ENCODE measurements at places on chromosomes 1 and 21.

DNA sequence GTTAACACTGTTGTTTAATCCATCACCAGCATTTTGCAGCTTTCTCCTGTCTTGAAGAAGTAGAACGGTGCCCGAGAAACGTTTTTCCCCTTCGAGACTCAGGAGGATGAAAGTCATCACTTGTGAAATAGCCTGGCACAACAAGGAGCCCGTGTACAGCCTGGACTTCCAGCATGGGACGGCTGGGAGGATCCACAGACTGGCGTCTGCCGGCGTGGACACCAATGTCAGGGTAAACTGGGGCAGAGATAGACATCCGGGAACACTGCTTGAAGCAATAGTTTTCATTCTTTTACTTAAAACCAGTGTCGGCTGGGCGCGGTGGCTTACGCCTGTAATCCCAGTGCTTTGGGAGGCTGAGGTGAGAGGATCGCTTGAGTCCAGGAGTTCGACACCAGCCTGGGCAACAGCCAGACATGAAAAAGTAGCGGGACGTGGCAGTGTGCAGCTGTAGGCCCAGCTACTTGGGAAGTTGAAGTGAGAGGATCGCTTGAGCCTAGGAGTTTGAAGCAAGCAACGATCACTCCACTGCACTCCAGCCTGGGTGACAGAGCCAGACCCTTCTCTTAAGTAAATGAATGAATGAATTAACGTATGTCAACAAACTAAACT lies 945 bp downstream of the CHAF1B start:
- no peak for DNase-seq

DNA sequence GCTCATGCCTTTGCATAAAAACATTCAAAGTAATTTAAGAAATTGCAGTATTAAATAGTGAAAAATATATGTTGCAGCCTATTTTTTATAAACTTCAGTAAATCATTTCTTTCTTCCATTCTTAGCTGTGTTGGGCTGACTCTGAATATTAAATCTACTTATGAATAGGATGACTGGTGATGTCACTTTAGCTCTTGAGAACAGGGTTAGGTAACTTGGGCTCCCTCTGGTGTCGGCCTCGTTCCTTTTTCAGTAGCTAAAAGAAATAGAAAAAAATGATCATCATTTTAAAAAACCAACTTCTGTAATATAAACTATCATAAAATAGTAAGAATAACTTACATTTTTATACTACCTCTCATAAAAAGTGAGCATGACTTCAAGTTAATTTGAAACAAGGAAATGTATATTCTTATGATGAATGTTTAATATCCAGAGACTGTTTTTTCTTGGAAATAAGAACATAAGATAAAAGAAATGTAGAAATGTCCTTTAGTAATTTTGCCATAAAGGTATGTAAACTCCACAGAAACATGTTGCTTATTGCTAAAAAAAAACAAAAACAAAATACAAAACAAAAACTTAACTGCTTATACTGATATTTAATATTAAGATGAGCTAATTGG lies 26.8 kb upstream of the NCAM2 start:
- no peak for DNase-seq

DNA sequence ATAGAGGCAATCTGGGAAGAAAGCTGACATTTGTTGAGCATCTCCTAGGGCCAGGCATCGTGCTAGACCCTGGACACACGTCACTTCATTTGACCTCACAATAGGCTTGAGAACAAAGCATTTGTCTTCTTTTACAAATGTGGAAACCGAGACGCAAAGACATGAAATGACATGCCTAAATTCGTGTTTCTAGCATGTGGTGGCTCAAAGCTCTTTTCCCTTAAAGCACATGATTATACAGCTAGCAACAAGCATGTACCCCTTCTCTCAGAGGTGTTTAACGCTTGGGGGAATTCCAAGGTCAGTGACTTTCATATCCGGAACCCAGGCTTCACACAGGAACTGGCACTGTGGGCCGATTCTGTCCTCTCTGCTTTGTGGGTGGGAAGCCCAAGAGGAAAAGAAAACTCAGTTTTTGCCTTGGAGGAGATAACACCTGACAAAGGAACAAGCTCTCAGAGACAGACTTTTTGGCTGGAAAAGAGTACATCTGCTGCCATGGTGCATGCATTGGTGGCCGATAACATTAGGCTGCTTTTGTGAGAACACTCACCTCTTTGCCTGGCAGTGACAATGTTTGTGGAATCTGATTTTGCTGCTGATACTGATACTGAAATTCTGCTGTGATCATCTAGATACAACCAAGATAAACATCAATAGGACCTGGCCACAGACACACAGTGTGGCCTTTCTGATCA lies 15.4 kb upstream of the CD2 start:
- peak; percentile 78 for DNase-seq

DNA sequence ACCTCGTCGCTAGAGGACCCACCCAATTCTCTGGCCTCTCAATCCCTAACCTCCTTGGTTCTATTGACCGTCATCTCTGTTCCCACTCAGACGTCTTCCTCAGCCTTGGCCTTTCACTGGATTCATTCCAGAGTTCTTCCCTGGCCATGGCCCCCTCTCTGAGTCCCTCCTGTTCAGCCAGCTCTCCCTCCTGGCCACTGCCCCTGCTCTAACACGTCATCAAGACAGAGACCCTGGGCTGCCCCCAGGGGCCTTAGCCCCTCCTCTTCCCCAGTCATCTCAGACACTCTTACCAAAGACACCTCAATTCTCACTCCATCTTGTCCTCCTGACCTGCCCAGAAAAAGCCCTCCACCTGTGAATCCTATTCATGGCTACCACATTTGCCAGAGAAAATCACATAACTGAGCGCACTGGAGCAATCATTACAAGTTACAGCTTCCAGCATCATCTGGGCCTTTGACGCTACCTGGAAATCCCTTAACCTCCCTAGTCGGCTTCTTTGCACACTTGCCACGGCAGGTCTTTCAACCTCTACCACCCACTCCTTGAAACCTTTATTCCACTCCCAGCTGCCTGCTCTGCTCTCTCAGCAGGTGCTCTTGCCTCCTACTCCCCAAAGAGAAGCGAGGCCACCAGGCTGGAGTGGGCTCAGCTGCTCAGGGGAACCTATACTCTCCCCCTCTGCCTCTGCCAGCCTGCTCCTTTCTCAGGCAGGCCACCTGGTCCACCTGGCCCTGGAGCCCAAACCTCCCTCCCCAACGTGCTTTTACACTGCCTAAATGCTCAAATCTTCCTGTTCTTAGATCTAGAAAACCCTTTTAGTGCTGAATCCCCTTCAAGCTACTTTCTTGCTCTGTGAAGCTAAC lies 14.0 kb downstream of the DCST2 start:
- no peak for DNase-seq

DNA sequence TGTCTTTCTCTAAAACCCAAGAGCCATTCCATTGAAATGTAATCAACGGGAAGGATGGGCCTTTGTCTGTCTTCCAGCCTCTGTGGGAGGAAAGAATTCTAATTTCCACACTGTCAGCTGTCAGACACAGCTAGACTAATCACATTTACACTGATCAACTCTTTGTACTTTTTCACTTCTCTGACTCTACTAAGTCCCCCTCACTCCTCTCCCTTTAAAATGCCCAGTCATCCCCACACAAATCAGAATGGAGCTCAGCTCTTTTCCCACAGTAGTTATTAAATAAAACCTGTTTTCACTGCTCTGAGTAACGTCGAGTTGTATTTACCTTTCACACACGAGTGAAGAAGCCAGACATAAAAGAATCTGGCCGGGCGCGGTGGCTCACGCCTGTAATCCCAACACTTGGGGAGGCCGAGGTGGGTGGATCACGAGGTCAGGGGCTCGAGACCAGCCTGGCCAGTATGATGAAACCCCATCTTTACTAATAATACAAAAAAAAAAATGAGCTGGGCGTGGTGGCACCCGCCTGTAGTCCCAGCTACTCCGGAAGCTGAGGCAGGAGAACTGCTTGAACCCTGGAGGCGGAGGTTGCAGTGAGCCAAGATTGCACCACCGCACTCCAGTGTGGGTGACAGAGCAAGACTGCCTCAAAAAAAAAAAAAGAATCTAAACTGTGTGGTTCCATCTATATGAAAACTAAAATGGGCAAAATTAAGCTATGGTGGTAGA lies 13.3 kb downstream of the ZBTB8OS start:
- no peak for DNase-seq

DNA sequence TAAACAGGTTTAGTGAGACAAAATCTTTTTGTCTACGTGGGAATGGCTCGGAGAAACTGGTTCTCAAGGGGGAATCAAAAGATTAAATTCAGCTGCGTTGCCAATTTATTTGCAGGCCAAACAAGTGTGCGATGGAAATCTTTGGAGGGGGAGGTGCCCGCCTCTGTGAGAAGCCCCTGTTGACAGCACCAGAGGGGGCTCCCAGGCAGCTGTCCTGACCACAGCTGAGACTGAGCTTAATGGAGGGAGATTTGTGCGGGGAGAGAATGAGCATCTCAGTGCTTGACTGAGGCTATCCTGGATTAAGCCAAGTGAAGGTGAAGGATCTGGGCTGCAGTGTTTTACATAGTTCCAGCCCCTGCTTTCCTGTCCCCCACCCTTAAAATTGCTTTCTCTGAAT lies 169.7 kb downstream of the ATG4C start:
- no peak for DNase-seq

DNA sequence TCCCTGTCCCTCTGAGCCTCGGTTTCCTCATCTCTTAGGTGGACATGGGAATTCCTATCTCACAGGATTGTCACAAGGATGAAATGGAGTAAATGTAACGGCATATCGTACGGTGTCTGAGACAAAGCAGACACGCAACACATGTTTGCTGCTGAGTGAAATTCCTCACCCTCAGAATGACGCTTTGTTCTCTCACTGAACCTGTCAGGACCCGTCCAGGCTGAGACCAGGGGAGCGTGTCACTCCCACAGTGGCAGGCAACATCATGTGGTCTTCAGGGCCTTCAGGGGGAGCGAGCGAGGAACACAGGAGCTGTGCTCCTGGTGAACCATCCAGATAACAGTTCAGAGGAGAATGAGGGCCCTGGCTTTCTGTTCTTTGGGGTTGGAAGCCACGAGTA lies 74.2 kb downstream of the TOMM20 start:
- DNase-seq, result peak; percentile 20

DNA sequence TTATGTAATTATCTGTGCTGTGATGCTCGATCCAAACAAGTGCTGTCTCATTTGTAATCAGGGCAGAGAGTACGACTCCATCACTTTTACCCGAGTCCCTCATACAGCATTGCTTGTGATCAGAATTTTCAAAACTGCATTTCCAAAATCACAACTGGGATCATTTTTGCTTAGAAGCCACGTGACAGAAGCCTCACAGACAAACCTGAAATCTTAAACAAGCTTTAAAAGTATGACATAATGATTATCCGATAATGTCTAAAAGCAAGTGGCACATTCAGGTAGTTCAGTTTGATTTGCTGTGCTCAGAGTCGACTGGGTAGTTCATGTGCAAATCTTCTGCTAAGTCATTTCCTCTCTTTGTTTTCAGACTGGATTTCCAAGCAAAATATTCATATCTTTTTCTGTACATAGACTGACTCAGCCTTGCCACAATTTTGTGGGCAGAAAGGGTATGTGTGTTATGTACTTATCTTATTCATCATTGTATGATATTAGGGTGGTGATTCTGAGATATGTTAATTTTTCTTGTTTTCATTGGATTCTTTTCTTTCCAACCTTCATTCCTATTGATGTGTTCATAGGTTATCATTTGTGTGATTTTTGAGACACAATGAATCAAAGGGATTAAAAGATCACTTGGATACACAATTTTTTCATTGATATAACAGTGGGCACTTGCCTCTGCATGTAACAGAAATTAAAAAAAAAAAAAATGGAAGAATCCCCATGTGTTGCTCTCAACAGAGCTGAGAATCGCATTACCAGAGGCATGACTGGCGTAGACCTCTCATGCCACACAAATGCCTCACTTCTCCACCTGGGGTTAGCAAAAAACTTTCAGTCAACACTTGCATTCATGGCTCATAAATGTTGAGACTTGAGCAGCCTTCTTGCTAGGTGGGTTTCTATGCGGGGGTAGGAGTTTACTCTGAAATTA lies 355.7 kb downstream of the LTN1 start:
- no peak for DNase-seq

DNA sequence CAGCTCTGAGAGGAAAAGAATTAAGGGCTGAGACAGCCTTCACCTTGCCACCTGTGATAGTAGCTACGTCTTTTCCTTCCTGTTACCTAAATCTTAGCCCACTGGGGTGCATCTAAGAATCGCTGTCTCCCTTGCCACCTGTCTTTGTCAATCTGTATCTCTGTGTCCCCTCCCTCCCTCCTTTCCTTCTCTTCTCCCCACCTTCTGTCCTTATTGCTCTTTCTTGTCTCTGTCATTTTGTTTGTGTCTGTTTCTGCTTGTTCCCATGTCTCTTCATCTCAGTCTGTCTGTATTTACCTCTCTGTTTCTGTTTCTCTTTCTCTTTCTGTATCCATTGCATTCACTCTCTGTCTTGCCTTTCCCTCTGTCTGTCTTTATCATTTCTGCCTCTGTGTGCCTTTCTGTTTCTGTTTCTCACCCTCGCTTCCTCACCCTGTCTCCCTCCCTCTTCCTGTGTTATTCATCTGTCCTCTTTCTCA lies 30.2 kb downstream of the SLC22A15 start:
- no peak for DNase-seq
